ENCODE measurements at places on chromosomes 7 and 10. TPM values are rescaled to one million over a fixed set of nuclear protein-coding genes. Genes with fewer than 3 reads are reported as not detected.

The HOXA5 gene
- total RNA-seq, result 0.25 TPM

The FAM13C gene
- total RNA-seq, result 0.54 TPM

DNA sequence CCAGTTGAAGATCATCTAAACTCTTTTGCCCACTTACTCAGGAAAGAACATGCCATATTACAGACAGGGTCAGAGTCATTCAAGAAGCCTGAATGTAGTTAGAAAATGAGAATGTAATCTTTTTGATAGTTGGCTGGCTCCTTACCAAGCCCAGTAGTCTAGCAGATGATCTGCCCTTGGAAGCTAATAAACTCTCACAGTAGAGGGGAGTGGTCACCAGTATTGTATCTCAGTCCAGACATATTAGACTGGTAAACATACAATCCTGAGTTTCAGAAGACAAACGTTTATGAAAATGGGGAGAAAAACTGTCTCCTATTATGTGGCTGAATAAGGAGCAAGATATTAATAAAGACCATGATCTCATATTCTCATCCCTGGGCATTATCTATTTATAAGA, 65.3 kb downstream of the SEPTIN7 start:
- no peaks in the 10 kb centered on the region for H3K27me3 ChIP-seq
- H3K4me3 ChIP-seq, result no peak overlapping the region
- H3K36me3 ChIP-seq, result peaks cover 37% of the 10 kb centered on the region

GRCh38 chr7:876972-877311, 588 bp downstream of the GET4 start:
- H3K27ac ChIP-seq, result peak overlapping the region; percentile 45
- H3K4me3 ChIP-seq, result peak overlapping the region; percentile 79
- peak; percentile 57 for DNase-seq
- H3K4me1 ChIP-seq, result peaks cover 15% of the 10 kb centered on the region

GRCh38 chr10:104505521-104506042, 135.5 kb upstream of the SORCS3 start:
- H3K4me3 ChIP-seq, result no peak overlapping the region
- no peaks in the 10 kb centered on the region for H3K27me3 ChIP-seq
- H3K4me1 ChIP-seq, result no peaks in the 10 kb centered on the region
- DNase-seq, result no peak

The KIAA1549 gene
- total RNA-seq, result 4.2 TPM

DNA sequence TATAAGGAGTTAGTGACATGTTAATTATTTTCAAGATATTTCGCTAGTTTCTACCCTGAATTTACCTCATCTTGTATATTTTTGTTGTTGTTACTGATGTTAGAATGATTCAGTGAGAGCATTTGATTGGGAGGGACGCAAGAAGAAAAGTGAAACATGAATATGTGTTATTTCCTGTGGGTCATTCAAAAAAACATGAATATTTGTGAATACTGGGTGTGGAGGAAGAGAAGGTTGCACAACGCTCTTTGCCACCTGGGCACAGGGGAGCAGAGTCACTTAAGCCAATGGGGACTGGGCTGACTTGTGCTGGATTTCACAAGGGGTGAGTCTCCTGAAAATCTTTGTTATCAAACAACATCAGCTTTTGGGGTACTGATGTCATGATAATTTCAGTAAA, 39.5 kb downstream of the AGK start:
- H3K27me3 ChIP-seq, result no peaks in the 10 kb centered on the region
- peaks cover 21% of the 10 kb centered on the region for H3K4me1 ChIP-seq
- peak; percentile 1 for DNase-seq

The ZNF853 gene
- 0.51 TPM for total RNA-seq

The C10orf105 gene
- not detected for total RNA-seq

The WEE2 gene
- not detected for total RNA-seq

Data from GM23248 (cell line).